Germinal center (tissue), 1 donor: ENCODE measurements at places on chromosomes 11 and 22.

- no peak for DNase-seq
These were observed 1.3 kb downstream of the TEF start for GRCh38 chr22:41383085-41383484.

DNA sequence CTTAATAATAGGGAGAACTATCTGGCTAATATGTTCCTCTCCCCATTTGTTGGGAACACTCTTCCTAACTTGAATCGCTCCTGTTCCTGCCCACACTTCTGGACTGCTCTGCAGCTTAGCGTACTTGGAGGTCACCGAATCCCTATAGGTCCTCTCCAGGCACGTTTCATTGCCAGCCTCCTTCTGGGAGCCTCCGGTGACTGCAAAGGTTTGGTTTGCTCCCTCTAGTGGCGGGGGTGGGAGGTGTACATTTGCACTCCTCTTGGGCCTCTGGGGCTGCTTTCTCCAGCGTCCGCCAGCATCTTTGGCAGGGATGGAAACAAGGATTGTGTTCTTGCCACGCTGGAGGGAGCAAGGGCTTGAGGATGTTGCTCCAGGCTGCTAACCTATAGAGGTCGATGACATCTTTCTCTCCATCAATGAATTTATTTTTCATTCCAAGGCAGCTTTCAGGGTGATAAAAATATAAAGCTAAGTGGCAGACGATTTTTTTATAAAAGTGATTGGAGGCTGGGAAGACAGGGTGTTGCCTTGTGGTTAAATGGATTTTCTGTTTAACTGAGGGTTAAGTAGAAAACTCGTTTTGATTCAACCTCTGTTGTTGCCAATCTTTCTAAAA is 48.7 kb downstream of the TSPAN18 start:
- peak; percentile 72 for DNase-seq

GRCh38 chr11:119338965-119339588 is 1.6 kb downstream of the C1QTNF5 start:
- DNase-seq: no peak

GRCh38 chr11:47915783-47916182 is 64.6 kb upstream of the PTPRJ start:
- no peak for DNase-seq
